ENCODE measurements at places on chromosomes 7 and 10.

DNA sequence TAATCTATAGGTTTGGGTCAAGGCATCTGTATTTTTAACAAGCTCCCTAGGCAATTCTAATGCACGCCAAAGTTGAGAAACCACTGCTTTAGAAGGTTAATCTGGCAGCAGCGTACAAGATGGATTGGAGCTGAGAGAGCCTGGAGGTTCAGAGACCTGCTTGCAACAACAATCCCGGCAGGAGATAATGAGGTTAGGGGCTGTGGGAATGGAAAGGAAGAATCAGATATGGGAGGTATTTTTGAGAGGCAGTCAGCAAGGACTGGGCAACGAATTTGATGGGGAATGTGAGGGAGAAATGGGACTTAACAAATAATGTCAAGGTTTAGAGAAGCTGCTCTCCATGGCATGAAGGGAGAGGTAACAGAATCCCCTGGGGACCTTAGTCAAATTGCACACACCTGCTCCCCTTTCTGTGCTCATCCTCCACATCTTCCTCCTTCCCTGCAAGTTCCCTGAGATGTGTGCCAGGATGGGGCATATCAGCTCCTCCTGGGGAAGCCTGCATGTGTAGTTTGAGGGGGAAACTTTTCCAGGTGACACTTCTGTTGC lies 731.0 kb upstream of the GALNT17 start:
- no peak for DNase-seq

- no peak for DNase-seq
Observed at GRCh38 chr7:42756841-42757240, 155.0 kb downstream of the C7orf25 start.

GRCh38 chr7:31123726-31124125 lies 71.6 kb downstream of the ADCYAP1R1 start:
- no peak for DNase-seq

DNA sequence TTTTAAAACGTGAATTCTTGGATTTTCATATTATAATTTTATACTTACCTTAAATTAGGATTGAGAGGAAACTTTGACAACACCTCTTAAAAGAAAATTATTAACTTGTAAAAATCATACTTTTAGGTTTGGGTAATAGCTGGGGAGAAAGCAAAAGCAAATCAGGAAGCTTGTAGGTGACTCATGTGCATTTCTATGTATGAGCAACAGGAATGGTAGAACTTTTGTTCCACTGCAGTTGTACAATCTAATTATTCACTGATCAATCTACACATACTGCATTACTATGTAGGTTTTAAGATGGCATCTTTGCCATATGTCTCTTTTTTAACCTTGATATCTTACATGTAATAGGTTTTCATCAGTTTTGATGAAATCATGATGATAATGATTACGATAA lies 223.2 kb downstream of the PRKG1 start:
- peak; percentile 20 for DNase-seq

GRCh38 chr10:69553328-69553727 lies 19.9 kb downstream of the NEUROG3 start:
- DNase-seq, result no peak

GRCh38 chr10:59965899-59966650 lies 59.7 kb upstream of the CCDC6 start:
- no peak for DNase-seq

DNA sequence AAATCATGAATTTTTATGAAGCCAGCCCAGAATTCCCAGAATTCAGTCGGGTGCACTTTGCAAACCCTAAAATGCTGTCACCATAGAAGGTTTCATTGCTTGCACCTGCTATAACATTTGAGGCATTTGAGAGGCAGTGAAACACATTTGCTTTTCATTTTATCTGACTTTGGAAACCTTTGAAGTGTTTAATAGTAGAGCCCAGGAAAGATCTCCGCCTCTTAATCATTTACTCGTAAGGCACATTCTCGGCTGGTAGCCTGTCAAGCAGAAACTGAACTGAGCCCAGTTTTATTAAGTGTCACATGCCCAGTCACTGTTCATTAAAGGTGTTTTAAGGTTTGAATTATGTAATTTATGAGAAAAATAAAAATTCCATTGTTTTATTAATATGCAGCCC lies 247.6 kb downstream of the EMX2 start:
- no peak for DNase-seq

DNA sequence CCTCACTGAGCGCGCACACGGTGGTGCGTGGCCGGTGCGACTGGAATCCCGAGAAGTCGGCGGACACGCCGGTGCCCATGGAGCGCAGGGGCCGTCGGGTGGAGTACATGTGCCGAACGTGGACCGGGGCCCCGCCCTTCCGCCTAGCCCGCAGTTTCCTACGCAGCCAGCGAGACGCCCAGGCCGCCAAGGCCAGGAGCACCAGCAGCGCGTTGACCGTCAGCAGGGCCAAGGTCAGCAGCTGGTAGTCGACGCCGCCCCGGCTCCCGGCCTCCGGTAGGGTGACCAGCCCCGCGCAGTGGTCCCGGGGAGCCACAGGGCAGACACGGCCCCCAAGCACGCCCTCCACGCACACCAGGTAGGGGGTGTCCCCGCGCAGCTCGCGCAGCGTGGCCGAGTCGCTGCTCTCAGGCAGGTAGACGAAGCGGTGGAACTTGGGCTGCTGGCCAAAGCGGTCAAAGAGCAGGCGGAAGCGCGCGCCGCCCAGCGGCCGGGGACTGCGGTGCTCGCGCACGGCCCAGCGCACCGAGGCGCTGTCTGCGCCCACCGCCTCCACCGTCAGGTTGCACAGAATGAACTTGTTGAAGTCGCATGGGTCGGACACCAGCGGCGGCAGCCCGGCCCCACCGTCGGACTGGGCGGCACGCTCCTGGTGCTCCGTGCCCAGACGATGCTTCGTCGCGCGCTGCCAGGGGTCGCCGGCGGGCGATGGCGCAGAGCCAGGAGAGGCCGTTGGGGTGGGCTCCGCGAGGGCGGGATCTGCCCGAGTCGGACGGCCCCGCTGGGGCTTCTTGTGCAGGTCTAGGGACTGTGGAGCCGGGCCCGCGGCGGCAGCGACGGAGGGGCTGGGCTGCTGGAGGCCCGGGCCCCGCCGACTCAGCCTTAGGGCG lies 2.2 kb downstream of the TRIL start:
- DNase-seq, result no peak

- peak; percentile 92 for DNase-seq
Observed at GRCh38 chr7:117157241-117158209, 165.3 kb downstream of the WNT2 start.

GRCh38 chr10:120580918-120581895 lies 124.2 kb downstream of the PLPP4 start:
- DNase-seq, result no peak

DNA sequence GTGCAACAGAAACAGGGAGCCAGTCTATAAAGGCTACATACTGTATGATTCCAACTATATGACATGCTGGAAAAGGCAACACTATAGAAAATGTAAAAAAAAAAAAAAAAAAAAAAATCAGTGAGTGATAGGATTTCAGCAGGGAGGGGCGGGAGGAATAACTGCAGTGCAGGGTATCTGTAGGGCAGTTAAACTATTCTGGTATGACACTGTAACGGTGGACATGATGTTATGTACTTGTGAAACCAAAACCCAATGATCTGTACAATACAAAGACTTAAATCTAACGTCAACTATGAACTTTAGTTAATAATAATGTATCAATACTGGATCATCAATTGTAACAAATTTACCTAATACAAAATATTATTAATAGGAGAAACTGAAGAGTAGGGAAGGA lies 14.3 kb downstream of the WASL start:
- no peak for DNase-seq

- no peak for DNase-seq
Observed at GRCh38 chr10:127920306-127921074, 13.6 kb downstream of the PTPRE start.

DNA sequence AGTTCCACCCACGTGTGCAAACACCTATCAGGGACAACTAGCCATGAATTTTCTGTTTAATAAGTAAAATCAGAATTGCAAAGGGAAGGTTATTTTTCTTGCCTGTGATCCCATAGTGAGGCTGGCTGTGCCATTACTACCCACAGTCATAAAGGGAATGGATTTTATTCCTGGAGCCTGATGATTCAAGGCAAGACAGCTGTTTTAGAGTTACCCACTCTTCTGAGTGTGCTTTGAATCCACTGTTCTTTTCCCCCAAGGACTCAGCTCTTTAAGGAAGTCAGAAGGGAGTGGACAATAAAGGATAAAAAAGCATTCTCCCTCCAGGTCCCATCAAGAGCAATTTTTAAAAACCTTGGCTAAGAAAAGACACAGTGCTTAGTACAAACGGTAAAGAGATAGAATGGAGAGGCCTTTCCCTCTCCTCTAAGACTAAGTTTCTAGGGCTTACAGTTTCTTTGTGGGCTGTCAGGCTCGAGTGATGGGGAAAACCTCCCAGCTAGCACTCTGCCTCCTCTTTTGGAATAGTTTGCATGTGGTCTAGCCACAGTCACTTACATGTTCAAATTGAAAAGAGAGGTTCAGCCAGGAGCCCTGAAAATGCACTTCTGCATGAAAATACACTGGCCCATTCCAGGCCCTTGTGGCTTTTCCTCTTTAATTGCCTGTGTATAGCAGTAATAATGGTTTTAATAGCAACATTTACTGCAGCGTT lies 5.1 kb upstream of the LRRC4 start:
- DNase-seq, result no peak

DNA sequence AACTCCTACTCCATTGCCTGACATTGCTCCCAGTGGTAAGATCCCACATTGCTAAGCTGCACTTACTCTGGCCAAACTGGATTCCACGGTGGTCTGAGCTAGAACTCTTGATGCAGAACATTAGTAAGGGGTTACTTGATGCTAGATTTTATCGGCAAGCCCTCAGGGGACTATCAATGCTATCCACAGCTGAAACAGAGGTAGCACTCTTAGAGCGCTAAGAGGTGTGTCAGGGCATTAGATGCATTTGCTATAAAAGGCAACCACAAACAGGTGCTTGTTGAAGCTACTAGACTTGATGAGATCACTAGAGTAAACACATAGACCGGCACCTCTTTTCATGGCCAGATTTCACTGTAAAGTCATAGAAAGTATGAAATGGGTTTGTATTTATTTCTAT lies 116.3 kb downstream of the MDFIC start:
- no peak for DNase-seq

DNA sequence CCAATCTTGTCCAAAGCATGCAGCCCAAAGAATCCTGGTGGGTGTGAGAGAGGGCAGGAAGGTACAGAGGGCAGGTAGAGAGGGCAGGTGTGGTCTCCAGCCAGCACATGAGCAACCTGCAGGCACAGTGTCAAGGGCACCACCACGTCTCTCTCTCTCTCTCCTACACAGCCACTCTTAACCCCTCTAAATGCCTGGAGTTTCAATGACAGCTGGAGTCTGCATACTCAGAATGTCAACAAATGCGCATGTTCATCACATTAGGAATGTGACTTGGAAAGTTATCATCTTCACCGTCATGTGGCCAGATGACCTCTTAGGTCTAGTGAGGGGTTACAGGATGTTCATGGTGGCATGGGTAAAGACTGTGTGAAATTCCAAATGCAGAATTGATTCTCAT lies 456.8 kb downstream of the SORCS1 start:
- no peak for DNase-seq

GRCh38 chr7:39735903-39736302 lies 112.5 kb downstream of the RALA start:
- DNase-seq, result no peak

GRCh38 chr7:115183431-115184057 lies 261.6 kb downstream of the MDFIC start:
- no peak for DNase-seq

DNA sequence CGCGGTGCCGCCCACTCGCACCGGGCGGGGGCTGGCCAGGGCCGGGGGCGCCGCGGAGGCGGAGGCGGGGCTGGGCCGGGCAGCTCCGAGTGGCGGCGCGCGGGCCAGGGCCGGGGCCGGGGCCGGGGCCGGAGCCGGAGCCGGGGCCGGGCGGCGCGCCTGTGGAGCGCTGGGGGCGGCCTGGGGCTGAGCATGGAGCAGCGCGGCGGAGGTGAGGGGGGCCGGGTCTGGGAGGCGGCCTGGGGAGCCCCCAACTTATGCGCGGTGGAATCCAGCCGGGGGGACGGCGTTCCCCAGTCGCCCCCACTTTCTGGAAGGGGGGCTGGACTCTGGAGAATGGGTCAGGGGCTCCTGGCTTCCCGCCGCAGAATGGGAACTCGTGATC lies at the start of gene LZTS2:
LZTS2 (plus strand) TSS at position 67 of the 385 bp plus-strand sequence. CDS start 2,731 bp downstream, outside the sequence.
- DNase-seq, result no peak

GRCh38 chr10:56928714-56929113 lies 567.7 kb upstream of the ZWINT start:
- DNase-seq, result no peak

- DNase-seq, result peak; percentile 10
Observed at GRCh38 chr7:3154881-3155494, 111.3 kb upstream of the CARD11 start.

DNA sequence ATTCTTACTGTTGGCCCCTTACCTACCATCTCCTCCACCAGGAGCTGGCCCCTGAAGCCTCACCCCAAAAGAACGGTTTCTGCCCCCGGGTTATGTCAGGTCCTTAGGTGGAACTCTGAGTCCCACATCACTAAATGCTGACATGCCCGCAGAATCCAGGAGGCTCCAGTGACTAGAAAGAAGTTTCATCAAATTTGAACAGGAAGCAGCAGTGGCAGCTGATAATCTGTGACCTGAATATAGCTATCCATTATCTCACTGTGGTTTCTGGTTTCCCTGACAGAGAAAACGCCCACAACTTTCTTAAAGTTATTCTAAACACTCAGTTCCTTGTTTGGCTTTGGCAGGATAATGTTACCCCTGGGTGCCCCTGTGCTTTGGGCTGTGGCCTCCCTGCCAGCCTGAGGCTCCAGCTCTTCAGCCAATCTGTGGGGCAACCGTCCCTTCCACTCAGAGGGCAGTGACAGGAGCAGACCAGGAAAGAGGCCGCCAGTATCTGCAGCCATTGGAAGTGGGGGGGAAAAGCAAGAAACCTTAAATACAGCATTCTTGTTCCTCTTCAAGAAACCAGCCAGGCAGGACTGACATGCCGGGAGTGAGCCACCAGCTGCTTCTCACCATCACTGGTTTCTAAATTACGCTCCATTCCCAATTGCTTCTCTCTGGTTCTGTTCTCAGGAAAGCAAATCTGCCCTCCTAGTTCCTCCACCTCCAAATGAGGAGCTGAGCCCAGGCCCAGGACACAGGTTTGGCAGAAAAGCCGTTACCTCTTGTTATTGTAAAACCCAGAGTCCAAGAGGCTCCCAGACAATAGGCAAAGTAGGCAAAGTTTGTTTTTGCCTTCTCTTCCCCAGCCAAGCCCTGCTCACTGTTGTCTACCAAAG lies 41.2 kb upstream of the VCL start:
- peak; percentile 49 for DNase-seq

GRCh38 chr10:79936625-79937615 lies 12.0 kb downstream of the SFTPD start:
- no peak for DNase-seq

DNA sequence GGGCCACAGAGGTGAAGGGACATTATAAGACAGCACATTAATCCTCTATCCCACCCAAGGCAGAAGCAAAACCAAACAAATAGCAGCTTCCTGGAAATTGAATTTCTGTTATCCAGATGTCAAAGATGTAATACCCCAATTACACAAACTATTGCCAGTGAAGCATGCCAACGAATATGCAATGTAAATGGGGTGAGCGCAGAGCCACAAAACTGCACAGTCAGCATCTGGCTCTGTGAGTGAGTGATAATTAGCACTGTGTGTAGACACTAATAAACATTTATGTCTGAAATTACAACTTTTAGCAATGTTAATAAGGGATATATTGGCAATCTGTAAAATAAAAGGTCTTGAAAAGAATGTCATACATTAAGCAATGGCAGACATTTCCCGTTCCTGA lies 3.2 kb downstream of the BEND7 start:
- DNase-seq, result no peak

All from fibroblast of gingiva (primary cell).